ENCODE measurements at places on chromosomes 4 and X.
A peak's percentile ranks its signal among the peaks of the same experiment; 100 is the strongest.

- no peak for DNase-seq
These were observed 46.6 kb downstream of the MAOA start for GRCh38 chrX:43702660-43703059.

- DNase-seq = no peak
These were observed 364.1 kb downstream of the PDGFC start for GRCh38 chr4:156607478-156607857.

GRCh38 chr4:118973295-118973694, 84.6 kb downstream of the SYNPO2 start:
- no peak for DNase-seq

- no peak for DNase-seq
These were observed 42.2 kb upstream of the CXCL8 start for GRCh38 chr4:73698217-73698616.

GRCh38 chr4:105474099-105474518, 247 bp upstream of the PPA2 start:
- peak; percentile 96 for DNase-seq

DNA sequence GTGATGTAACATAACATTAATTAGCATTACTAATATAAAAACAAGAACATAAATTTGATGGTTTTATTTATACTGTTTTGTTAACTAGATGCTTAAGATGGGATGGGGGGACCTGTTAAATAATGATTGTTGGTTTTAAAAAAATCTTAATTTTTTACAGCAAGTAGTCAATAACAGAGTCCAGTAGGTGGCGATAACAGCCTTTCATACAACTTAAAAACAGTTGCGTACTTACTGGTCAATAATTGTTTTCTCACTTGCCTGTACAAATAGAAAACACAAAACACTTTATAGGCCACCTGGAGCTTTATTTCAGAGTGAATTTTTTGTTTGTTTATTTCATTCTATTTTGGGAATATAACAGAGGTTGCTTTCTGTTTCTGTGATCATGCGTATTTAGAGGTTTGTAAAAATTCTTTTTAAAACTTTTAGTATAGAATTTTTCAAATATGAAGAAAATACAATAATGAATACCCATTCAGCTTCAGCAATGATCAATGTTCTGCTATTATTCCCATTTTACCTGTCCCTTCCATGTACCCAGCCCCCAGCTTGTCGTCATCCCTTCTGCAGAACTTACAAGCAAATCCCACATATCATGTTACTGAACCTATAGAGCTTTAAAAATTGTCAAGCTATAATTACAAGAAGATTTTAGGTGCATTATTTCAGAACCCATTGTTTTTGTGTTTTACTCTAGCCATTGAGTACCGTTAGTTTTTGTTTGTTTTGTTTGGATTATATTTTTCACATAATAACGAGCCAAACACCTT, 97.1 kb downstream of the MRPL1 start:
- no peak for DNase-seq

GRCh38 chr4:76981644-76982043, 32.1 kb downstream of the SEPTIN11 start:
- no peak for DNase-seq

GRCh38 chr4:185683222-185683621, 128.8 kb downstream of the SORBS2 start:
- no peak for DNase-seq

GRCh38 chr4:77713884-77714283, 105.3 kb downstream of the CNOT6L start:
- DNase-seq = no peak

DNA sequence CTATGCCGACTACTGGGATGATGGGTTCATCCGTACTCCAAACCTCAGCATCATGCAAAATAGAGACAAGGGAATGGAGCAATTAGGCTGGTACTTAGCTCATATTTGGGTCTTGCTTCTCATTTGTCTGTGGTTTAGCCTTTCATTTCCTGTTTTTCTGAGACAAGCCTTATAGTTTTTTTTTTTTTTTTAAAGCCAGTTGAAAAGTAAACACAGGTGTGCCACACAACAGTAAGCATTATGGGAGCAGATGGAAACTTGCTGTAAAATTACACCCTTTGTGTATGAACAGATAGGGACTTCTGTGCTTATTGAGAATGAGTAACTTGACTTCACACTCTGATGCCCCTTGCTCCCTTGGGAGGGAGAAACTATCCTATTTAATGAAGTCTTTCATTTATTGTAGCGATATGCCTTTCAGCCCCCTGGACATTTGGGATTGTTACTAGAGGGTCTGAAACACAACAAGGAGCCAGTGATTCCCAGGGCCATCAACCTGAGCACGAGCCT, 13.7 kb downstream of the RASSF6 start:
- no peak for DNase-seq

DNA sequence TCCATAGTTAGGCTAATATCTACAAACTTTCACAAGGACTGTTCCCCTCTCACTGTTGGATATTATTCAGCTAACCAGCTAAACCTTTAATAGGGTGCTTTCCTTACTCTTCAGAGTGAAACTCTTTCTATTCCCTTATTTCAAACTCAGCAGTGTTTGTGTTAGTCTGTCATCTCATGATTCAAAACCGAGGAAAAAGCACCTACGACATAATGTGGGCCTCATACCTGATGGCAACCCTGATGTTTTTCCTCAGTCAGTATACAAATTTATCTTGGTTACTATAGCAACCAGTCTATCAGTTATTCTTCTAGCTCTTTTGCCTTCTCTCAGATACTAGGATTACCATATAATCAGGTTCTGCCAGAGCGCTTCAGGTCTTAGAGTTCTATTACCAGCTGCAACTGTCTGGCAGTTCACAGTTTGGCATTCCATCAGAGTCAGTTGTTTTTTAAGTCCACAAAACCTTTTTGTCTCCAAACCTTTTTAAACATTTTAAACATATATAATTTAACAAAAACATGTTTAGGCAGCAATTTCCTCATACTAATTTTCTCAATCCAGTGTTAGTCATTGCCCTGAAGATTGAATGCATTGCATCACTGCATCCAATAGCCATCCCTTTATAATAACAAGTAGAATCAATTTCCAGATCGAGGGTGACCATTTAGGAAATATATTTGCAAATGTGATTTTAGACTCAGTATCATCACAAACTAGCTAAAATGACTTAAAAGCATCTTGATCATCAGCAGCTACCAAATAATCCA, 7.4 kb downstream of the WDR44 start:
- DNase-seq = no peak

DNA sequence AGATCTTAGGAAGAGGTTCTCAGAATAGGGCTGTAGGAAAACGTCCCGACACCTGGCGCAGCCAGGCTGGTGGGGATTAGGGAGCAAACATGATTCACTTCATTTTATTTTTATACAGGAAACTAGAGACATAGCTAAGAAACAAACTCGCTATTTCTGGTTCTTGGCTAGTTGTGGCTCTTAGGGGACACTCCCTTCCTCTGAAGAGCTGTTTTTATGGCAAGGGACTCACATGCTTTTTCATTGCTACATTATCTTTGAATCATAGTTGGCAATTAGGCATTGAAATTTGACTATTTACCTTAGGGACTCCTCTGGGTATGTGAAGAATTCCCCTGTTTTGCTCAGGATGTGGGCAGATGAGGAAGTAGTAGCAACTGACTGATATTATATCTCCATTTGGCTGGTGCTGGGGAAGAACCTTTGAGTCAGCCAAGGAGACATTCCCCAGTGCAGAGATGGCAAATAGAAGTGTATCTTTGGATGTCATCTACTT, 174.5 kb downstream of the SMIM20 start:
- no peak for DNase-seq

- DNase-seq = no peak
These were observed 246.3 kb downstream of the BANK1 start for GRCh38 chr4:102036619-102037376.

DNA sequence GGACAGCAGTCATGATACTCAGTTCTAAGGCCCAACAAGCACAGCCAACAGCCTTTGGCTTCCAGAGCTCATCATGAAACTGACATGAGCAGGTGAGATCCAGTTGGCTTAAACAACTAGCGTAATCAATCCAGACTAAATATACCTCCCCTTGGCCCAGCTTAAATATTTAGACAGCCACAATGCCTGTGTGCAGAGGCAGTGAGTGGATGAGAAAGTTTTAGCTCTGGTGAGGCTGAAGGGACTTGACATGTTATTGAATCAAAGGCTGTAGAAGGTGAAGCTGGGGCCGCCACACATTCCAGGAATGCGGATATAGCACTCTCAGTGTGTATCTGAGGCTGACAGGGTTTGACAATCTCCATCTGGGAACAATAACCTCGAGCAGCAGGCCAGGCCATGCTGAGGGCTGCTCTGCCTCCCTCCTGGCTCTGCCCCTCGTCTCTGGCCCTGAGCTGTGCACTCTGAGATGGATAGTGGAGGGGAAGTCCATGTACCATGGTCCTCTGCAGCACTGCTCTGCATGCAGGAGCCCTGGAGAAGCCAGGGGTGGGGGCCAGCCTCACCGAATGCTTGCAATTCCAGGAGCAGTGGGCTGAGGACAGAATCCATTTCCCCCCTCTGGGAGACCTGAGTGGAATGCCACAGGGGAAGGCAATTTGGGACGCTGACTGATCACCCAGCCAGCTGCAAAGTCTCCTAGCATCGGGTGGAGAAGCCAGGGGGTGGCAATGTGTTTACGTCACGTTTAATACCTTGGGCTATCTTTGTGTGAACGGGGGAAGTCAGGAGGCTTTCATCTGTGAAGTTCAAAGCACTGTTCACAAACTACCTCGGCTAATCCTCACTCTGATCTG, 37.3 kb upstream of the RASL11B start:
- DNase-seq = no peak

- no peak for DNase-seq
These were observed 168.5 kb upstream of the PCDH18 start for GRCh38 chr4:137700751-137701150.

GRCh38 chr4:21947791-21948346, 703 bp downstream of the KCNIP4 start:
- DNase-seq = no peak

DNA sequence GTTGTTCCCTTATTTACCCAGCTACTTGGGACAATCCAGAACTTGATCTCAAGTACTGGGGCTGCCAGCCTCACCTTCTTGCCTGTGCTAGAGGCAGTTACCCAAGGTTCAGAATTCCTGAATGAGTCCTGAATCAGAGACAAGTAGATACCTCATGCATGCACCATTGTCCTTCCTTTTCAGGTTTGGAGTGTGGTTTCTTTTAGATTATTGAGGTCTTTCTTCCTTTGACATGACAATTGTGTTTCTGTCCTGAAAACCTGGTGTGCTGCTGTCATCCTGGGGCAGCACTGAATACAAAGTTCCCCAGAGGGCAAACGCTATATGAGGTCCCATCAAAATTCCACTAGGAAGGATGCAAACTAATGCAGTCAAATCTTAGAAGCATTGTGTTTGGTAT, 3.5 kb downstream of the CXCL2 start:
- no peak for DNase-seq

- DNase-seq = no peak
These were observed 58.9 kb upstream of the RBM47 start for GRCh38 chr4:40688446-40689095.

GRCh38 chr4:123632693-123633030, 236.1 kb downstream of the SPRY1 start:
- DNase-seq = no peak

DNA sequence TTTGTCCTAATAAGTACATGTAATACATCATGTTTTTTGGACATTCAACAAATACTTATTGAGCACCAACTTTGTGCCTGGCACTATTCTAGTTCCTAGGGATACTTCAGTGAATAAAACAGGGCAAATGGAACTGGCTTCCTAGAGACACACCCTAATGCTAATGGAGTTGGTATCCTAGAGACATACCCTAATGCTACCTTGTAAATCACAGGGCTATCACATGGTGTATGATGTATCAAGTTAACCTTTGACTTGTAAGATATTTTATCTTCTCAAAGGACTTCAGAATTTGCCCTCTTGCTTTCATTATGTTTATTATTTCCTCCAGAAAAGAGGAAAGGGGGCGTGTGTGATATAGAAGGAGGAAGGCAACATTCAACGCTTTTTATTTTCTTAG, 10.1 kb downstream of the GK start:
- no peak for DNase-seq

- DNase-seq = no peak
These were observed 248.9 kb downstream of the SLC7A11 start for GRCh38 chr4:137993232-137993631.

DNA sequence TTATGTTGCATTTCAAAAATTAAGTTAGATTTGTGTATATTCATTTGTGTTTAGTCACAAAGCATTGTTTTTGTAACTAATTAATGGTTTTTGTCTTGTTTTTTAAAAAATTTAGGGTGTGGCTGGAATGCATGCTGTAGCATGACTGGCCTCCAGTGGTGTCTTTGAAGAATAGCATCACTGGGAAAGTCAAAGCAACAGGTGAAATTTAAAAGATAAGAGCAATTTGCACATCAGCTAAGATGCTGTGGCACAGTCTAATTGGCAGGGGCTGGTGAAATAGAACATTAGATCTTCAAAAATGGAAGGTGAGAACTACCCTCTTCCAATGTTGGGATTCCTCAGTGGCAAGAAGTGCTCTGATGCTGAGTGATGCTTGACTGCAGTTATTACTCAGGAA, 45.3 kb downstream of the ANK2 start:
- DNase-seq = peak; percentile 53

GRCh38 chr4:83109480-83110222, 4.9 kb downstream of the PLAC8 start:
- DNase-seq = peak; percentile 86

DNA sequence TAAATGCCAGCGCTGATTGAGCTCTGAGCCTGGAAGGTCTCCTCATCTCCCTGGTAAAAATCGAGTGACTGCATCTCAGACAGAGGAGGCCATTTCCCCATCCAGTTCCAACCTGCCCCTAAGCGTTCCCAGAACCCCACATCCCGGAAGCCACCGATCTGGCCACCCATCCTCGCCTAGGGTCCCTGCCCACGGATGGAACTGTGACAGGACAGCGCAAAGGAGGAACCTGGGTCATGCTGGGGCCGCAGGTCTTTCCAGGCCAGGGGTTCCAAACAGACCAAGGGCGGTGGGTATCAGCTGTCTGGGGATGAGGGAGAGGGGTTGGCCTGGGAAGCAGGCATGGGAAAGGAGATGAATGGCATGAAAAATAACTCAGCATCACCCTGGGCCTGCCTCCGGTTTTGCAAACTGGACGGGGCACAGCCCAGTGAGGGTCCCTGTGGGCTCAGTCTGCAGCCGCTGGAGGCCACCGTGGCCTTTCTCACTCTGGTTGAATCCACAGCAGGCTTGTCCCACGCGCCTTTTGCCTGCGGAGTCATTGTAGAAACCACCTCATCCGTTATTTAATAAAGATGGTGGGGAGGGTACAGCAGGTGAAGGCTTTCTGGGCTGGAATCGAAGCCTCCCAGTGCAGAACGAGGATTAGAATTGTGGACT, 49.1 kb downstream of the ABLIM2 start:
- DNase-seq = no peak

DNA sequence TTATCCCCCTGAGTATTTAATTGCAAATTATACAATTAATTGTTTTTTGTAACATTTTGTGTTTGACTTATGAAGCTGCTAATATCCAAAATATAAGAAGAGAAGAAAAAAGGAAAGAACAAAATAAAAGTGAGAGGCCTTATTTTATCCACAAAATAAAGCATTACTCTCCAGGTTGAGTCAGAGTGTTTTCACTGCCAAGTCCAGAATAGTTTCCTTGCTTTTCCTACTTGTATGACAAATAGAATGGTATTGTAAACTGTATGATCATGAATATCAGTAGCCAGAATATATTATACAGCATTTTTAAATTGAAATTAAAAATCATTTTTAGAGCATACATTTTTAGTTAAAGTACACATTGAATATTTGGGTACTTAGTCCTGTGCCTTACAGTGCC, 237.8 kb downstream of the NDST4 start:
- no peak for DNase-seq

GRCh38 chrX:120120223-120120622, 4.5 kb upstream of the RHOXF1 start:
- no peak for DNase-seq

- DNase-seq = no peak
These were observed 310.9 kb upstream of the MAOA start for GRCh38 chrX:43345166-43345565.
